ENCODE measurements at places on chromosomes 16 and 17. TPM values are rescaled to one million over a fixed set of nuclear protein-coding genes. Genes with fewer than 3 reads are reported as not detected.

Gene IRX6
- total RNA-seq: not detected

Gene CDH16
- 2.6 TPM for total RNA-seq

Gene MYL4
- not detected for total RNA-seq

Gene TPPP3
- 14.2 TPM for total RNA-seq

Gene FUS
- total RNA-seq: 541 TPM

Gene CNGB1
- 0.03 TPM for total RNA-seq

Gene HIC1
- 1.3 TPM for total RNA-seq

Gene TPSG1
- total RNA-seq: not detected

Gene CASKIN1
- total RNA-seq: 0.41 TPM

Gene TNK1
- total RNA-seq: 1.4 TPM

Gene EPOP
- total RNA-seq: 12.9 TPM

Gene KRT32
- not detected for total RNA-seq

Measured in A549 treated with GW870086 at 1 μM for 4 hours (cell line).